Upper lobe of right lung (tissue), 1 donor: ENCODE measurements at places on chromosomes 4 and X. TPM values are rescaled to one million over a fixed set of nuclear protein-coding genes. Genes with fewer than 3 reads are reported as not detected.
A peak's percentile ranks its signal among the peaks of the same experiment; 100 is the strongest.

The REELD1 gene
- total RNA-seq, result 0.29 TPM

The RS1 gene
- 4.7 TPM for total RNA-seq

The TMEM47 gene
- total RNA-seq, result 33.6 TPM

The SLC9B1 gene
- total RNA-seq, result 1.2 TPM

The PAGE2B gene
- total RNA-seq, result not detected

The ZCCHC18 gene
- total RNA-seq, result 1.6 TPM

The GSX2 gene
- total RNA-seq, result not detected

The SSX2B gene
- total RNA-seq, result not detected

The TLR8 gene
- total RNA-seq, result 17.8 TPM

The CCDC120 gene
- total RNA-seq, result 10.8 TPM

The SPANXN3 gene
- not detected for total RNA-seq

The RBMXL3 gene
- not detected for total RNA-seq

- H3K27ac ChIP-seq, result no peak overlapping the region
- H3K27me3 ChIP-seq, result peaks cover 37% of the 10 kb centered on the region
- no peaks in the 10 kb centered on the region for H3K4me1 ChIP-seq
- H3K4me3 ChIP-seq, result no peak overlapping the region
- H3K36me3 ChIP-seq, result no peaks in the 10 kb centered on the region
- no peak for DNase-seq
Observed at GRCh38 chr4:6245246-6246169, 24.1 kb upstream of the WFS1 start.

GRCh38 chrX:72060196-72060920 is 71.4 kb downstream of the RTL5 start:
- no peak overlapping the region for H3K4me3 ChIP-seq
- no peak for DNase-seq
- no peaks in the 10 kb centered on the region for H3K4me1 ChIP-seq
- no peak overlapping the region for H3K27ac ChIP-seq
- no peaks in the 10 kb centered on the region for H3K27me3 ChIP-seq

GRCh38 chr4:66906314-66906713 is 639.0 kb downstream of the CENPC start:
- no peaks in the 10 kb centered on the region for H3K36me3 ChIP-seq
- H3K4me1 ChIP-seq, result no peaks in the 10 kb centered on the region
- no peak overlapping the region for H3K4me3 ChIP-seq
- no peak for DNase-seq
- H3K27ac ChIP-seq, result no peak overlapping the region

GRCh38 chr4:5750946-5751665 is 40.1 kb downstream of the EVC start:
- H3K27me3 ChIP-seq, result no peaks in the 10 kb centered on the region
- H3K36me3 ChIP-seq, result peaks cover 32% of the 10 kb centered on the region
- peak; percentile 46 for DNase-seq
- no peak overlapping the region for H3K4me3 ChIP-seq
- H3K27ac ChIP-seq, result no peak overlapping the region
- H3K4me1 ChIP-seq, result no peaks in the 10 kb centered on the region

GRCh38 chr4:34718576-34719245 is 1525.6 kb downstream of the ARAP2 start:
- no peak overlapping the region for H3K27ac ChIP-seq
- no peaks in the 10 kb centered on the region for H3K27me3 ChIP-seq
- H3K36me3 ChIP-seq, result no peaks in the 10 kb centered on the region
- no peaks in the 10 kb centered on the region for H3K4me1 ChIP-seq

GRCh38 chr4:36394352-36394903 is 113.0 kb downstream of the DTHD1 start:
- no peak for DNase-seq
- no peak overlapping the region for H3K4me3 ChIP-seq
- no peaks in the 10 kb centered on the region for H3K27me3 ChIP-seq
- H3K4me1 ChIP-seq, result no peaks in the 10 kb centered on the region
- H3K27ac ChIP-seq, result no peak overlapping the region

DNA sequence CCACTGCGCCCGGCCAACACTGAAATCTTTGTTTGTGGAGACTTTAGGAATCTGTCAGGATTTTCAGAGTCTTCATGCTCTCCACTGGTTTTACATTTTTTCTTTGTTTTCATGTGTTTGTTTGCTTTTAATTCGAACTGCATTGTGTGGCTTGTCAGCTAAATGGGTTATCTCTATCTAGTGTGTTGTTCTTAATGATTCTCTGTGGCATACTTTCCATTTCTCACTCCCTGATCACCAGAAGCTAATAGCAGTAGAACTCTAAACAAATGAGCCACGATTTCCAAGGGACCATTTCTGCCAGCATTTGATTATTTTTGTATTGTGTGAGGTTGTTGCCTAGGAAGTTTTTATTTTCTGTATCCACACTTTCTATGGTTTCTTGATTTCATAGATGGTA is 352.4 kb downstream of the CAMK2D start:
- H3K36me3 ChIP-seq, result no peaks in the 10 kb centered on the region
- no peak overlapping the region for H3K27ac ChIP-seq
- DNase-seq, result no peak
- no peak overlapping the region for H3K4me3 ChIP-seq
- H3K4me1 ChIP-seq, result peaks cover 11% of the 10 kb centered on the region

- H3K4me3 ChIP-seq, result no peak overlapping the region
- no peaks in the 10 kb centered on the region for H3K4me1 ChIP-seq
- no peaks in the 10 kb centered on the region for H3K36me3 ChIP-seq
- no peaks in the 10 kb centered on the region for H3K27me3 ChIP-seq
- no peak overlapping the region for H3K27ac ChIP-seq
Observed at GRCh38 chr4:17877661-17878060, 66.9 kb downstream of the NCAPG start.

DNA sequence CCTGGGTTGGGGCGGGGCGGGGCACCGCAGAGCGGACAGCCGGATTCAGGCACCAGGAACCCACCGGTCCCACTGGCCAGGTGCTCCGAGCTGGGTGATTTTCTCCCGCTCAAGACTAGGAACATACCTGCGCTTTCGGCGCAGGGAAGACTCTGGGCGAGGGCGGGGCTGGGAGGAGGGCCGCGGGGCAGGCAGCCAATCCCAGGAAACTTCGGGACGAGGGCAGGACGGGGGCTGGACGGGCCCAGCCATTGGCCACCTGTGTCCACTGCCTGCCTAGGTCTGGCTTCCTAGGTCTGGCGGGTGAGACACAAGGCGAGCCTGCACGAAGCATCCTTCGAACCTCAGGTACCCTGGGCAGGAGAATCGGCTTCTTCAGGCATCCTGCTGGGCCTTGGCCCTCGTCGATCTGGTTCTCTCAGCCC is 274 bp upstream of the ERVMER34-1 start:
- H3K27ac ChIP-seq, result no peak overlapping the region
- H3K36me3 ChIP-seq, result no peaks in the 10 kb centered on the region
- peak overlapping the region; percentile 60 for H3K4me3 ChIP-seq
- peaks cover 12% of the 10 kb centered on the region for H3K27me3 ChIP-seq
- peaks cover 4% of the 10 kb centered on the region for H3K4me1 ChIP-seq
- DNase-seq, result peak; percentile 88

- H3K36me3 ChIP-seq, result no peaks in the 10 kb centered on the region
- H3K4me3 ChIP-seq, result no peak overlapping the region
- DNase-seq, result no peak
Observed at GRCh38 chr4:60884587-60884986, 315.5 kb upstream of the ADGRL3 start.

- H3K4me1 ChIP-seq, result no peaks in the 10 kb centered on the region
- DNase-seq, result no peak
- H3K4me3 ChIP-seq, result no peak overlapping the region
- H3K36me3 ChIP-seq, result no peaks in the 10 kb centered on the region
- H3K27ac ChIP-seq, result no peak overlapping the region
Observed at GRCh38 chrX:10992110-10992509, 119.0 kb upstream of the HCCS start.

DNA sequence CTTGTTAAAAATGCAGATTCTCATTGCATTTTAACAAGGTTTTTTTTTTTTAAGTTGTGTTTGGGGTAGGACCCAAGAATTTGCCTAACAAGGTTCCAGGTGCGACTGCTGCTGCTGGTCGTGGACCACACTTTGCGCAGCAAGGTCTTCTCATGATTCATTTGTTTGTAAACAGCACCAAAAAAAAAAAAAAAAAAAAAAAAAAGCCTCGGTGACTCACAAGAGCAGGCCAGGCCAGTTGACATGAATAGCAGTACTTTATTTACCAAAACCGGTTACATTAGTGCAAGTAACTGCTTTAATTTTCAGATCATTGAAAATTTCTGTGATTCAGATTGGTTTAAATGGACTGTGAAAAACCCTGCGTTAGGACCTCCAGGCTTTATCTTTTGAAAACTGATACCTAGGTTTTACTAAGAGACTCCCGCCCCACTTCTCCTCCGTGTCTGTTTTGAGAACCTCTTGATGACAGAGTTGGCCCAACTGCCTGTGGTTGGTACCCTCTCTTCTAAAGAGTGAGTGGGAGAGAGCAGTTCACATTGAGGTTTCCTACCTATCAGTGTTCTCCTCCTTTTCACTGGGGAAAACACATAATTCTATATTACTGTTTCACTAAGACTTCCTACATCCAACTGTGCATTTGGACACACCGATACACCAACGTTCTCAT is 86.2 kb downstream of the PHEX start:
- H3K27me3 ChIP-seq, result no peaks in the 10 kb centered on the region
- H3K4me1 ChIP-seq, result no peaks in the 10 kb centered on the region
- H3K27ac ChIP-seq, result no peak overlapping the region
- H3K36me3 ChIP-seq, result no peaks in the 10 kb centered on the region
- no peak overlapping the region for H3K4me3 ChIP-seq

DNA sequence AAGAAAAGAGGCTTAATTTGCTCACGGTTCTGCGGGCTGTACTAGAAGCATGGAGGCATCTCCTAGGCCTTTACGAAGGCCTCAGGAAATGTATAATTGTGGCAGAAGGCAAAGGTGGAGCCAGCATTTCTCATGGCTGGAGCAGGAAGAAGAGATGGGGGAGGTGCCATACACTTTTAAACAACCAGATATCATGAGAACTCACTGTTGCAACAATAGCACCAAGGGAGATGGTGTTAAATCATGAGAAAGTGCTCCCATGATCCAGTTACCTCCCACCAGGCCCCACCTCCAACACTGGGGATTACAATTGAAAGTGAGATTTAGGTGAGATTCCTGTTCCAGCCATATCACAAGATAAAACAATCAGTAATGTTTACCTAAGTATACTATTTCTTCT is 45.5 kb downstream of the MTHFD2L start:
- DNase-seq, result no peak
- no peaks in the 10 kb centered on the region for H3K4me1 ChIP-seq
- no peak overlapping the region for H3K27ac ChIP-seq

DNA sequence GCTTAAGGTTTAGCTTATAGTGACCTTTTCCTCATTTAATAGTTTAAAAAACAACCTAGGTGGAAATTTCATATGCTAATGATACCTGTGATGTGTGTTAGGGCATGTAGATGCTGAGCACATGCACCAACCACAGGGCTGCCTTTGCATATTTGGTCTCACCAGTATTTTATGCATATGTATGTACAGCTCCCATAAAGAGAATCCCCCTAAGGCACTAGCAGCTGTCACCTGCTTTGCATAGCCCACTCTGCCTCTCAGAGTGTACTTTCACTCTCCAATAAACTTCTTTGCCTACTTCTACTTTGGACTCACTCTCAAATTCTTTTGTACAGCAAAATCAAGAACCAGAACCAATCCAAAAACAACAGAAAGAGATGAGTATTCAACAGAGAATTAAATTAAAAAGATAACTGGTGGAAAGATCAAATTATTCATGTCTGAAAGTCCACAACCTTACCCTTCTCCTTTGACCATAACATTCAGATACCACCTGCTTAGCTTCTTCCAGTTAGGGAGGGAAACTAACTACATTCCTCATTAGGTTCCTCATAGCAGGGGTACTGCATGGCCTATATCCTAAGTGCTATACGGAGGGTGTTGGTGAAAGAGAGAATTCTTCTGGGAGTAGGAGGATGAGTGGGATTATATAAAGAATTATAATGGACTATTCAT is 250.5 kb downstream of the STPG2 start:
- no peak overlapping the region for H3K4me3 ChIP-seq
- H3K36me3 ChIP-seq, result no peaks in the 10 kb centered on the region
- H3K27ac ChIP-seq, result no peak overlapping the region
- H3K27me3 ChIP-seq, result no peaks in the 10 kb centered on the region
- DNase-seq, result no peak

DNA sequence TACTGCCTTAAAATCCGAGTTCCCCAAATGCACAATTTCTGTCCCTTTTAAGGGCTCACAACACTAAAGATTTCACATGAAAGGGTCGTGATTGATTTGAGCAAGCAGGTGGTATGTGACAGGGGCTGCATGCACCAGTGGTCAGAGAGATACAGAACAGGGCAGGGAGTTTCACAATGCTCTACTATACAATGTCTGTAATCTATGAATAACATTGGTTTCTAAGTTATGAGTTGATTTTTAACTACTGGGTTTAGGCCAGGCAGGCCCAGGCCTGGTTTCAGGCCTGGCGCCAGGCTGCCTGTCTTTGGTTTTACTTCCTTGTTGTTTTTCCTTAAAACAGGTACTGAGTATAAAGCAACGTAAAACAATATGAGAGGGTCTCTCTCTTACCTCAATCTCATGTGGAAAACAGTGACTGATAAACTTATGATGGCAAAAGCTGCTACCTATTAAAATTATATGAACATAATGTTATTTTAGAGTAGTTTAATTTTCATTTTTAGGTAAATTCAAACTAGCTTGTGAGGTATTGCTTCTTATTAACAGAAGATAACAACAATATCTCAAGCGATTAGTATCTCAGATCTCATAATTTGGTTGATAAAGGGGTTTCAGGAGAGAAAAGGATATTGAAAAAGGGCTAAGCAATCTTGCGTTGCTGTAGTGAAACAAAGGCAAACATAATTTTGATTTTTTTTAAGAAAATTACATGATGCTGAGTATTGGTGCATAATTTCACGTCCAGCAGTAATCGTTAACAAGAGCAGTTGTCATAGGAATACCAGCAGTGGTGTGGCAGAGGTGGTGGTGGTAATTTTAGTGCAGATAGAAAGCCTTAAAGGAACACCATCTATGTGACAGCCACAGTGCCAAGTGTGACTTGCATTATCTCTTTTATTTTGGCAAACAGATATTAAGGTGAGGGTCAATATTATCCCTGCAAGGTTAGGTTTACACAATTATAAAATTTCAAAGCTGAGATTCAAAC is 944.4 kb upstream of the GRID2 start:
- H3K4me1 ChIP-seq, result no peaks in the 10 kb centered on the region
- H3K36me3 ChIP-seq, result no peaks in the 10 kb centered on the region
- no peak overlapping the region for H3K27ac ChIP-seq
- no peak for DNase-seq
- H3K4me3 ChIP-seq, result no peak overlapping the region

DNA sequence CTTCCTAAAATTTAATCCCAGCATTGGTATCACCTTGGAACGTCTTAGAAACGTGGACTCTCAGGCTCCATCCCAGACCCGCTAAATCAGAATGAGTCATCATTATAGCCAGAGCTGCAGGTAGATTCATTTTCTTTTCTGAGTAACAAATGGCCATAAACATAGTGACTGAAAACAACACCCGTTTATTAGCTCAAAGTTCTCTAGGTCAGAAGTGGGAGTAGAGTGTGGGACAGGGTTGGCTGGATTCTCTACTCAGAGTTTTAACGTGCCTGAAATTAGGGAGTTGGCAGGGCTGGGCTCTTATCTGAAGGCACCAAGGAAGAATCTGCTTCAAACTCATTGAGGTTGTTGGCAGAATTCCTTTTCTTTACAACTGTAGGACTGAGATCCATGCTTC is 101.8 kb upstream of the C1QTNF7 start:
- DNase-seq, result no peak
- H3K4me1 ChIP-seq, result no peaks in the 10 kb centered on the region
- no peaks in the 10 kb centered on the region for H3K36me3 ChIP-seq
- no peak overlapping the region for H3K27ac ChIP-seq
- no peak overlapping the region for H3K4me3 ChIP-seq
- no peaks in the 10 kb centered on the region for H3K27me3 ChIP-seq
